Left lobe of liver (tissue), 2 donors: ENCODE measurements at places on chromosomes 2 and 18.

- DNase-seq: no peak
These were observed 37.2 kb downstream of the AQP12A start for GRCh38 chr2:240728827-240729226.

- no peak for DNase-seq
These were observed 656.0 kb upstream of the SALL3 start for GRCh38 chr18:78323453-78324197.

DNA sequence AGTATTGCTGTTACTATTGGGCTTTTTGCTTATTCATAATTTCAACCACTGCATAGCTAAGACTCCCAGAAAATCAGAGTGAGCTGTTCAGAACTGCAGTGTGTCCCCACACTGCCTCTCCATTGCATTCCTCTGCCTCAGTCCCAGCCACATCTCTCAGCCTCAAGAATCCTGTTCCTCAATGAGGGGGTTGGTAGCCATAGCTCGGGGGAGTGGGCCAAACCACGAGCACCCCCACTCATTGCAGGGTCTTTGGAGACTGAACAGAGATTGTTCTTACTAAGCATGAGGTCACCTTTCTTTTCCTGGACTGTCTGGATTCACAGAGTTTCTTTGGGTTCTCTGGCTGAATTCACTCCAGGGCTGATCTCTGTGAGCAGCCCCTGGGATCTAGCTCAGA lies 161.1 kb downstream of the GFPT1 start:
- DNase-seq: no peak

DNA sequence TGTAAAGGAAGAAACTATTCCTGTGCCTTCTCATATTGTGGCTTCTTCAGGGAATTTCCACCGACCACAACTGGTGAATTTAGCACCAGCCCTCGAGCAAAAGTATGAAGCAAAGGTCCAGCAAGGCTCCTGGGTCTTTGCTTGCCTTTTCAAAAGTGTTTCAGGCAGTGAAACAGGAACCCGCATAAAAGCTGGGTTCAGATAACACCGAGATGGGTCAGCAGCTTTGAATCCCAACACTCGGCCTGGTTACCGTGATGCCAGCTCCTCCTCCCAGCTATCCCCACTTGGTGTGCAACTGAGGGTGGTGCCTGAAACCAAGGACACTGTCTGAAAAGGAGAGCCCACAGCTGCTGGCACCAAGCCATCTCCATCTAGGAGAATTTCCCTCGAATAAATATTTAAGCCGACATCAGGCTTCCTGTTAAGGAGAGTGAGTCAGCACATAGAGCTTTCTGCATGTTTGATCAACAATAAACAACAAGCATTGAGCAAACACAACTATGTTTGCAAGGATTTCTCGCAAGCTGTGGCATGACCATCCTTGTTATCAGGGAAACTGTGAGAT lies 69.5 kb downstream of the ANTXR1 start:
- peak; percentile 48 for DNase-seq
